ENCODE measurements at places on chromosomes 4 and X.

- no peak for DNase-seq
Observed at GRCh38 chrX:110284159-110284558, 33.7 kb downstream of the AMMECR1 start.

GRCh38 chrX:134624046-134624430, 34.2 kb downstream of the PLAC1 start:
- DNase-seq: no peak

DNA sequence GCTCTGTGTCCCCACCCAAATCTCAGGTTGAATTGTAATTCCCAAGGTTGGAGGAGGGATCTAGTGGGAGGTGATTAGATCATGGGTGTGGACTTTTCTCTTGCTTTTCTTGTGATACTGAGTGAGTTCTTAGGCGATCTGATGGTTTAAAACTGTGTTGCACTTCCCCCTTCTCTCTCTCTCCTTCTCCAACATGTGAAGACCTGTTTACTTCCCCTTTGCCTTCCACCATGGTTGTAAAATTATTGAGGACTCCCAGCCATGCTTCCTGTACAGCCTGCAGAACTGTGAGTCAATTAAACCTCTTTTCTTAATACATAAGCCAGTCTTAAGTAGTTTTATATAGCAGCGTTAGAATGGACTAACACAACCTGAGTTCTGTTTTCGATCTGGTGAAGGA, 738.2 kb downstream of the ARAP2 start:
- DNase-seq: no peak

DNA sequence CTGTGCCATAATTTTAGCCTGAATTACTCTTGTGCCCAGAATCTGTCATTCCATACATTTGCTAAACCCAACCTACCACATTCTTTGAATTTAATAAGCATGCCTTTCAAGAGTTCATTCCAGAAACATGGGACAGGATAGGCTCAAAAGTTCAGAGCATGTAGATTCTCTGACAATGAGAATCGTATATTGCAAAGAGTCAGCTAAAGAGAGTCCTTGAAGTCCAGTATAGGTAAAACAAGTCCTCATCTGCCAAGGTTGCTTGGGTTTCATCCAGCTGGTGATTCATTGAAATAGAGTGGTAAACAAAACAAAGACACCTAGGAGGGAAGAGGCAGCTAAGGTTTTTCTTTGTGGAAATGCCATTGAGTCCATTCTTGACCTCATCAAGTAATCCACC, 249.3 kb upstream of the DIPK2B start:
- no peak for DNase-seq

DNA sequence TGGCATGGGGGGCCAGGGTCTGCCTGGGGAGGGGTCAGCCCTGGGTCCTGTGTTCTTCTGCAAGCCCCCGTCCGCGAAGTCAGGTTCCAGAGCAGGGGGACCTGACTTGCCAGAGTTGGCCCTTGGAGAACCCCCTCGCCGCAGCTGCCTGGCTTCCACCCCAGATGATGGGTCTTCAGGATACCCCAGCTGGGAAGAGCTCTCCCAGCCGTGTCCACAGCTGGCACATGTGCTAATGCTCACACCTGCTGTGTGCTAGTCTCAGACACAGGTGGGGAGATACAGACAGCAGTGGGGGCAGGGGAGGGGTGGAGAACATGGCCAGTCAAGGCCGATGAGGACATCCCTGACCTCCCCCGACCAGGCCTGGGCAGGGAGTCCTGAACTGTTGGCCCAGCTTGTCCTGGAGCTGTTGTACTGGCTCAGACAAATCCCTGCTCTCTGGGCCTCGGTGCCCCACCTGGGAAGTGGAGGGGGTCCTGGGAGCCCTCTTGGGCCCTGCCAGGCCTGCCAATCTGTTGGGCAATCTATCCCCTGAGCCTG, 3.5 kb downstream of the ADRA2C start:
- DNase-seq: no peak

GRCh38 chrX:50204364-50204899, at the start of gene CCNB3:
Gene CCNB3, plus strand, starts transcription at chrX:50204765. Its CDS starts 80,399 bp downstream, at chrX:50285164.
- DNase-seq: peak; percentile 60

DNA sequence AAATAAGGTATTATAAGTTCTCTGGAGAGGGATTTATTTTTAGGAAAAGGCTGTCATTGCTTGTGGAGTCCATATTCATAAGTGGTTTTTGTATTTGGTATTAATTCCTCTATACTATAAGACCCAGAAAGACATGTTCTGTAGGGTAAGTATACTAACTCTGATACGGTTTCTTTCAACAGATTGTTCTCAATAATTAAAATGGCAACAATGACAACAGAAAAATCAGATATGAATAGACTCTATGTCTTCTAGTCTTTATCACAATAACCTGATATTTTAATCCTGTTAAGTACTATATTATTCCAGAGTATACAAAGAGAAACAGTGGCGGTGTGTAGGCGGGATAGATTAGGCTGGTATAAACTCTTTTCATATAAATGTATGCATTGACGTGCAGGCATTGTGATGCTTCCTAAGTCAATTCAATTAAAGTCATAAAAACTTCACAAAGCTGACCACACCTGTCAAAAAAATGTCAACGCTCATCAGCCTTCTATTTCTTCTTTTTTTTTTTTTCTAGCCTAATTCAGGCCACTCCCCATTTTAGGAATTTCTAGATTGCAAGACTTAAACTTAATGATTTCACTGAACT, 150.4 kb downstream of the TRIML1 start:
- no peak for DNase-seq

- DNase-seq: no peak
Observed at GRCh38 chrX:666762-667720, 36.5 kb downstream of the SHOX start.

DNA sequence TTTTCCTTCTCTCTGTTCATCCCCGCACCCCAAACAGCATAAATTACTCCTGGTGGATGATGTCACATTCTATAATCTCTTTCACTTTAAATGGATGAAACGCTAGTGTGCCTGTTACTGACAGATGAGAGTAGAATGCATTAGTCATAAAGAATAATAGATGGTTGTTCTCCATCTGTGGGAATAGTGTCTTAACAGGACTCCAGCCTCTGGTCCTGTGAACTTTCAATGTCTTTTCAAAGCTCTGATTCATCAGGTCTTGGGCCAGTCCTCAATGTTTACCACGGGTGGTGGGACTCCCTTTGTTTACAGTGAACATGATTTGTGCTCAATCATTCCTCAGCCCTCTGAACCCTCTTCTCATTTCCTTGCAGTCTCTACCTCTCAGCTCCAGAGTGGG, 182.6 kb downstream of the GABRB1 start:
- no peak for DNase-seq

- DNase-seq: no peak
Observed at GRCh38 chr4:66927937-66928336, 617.4 kb downstream of the CENPC start.

DNA sequence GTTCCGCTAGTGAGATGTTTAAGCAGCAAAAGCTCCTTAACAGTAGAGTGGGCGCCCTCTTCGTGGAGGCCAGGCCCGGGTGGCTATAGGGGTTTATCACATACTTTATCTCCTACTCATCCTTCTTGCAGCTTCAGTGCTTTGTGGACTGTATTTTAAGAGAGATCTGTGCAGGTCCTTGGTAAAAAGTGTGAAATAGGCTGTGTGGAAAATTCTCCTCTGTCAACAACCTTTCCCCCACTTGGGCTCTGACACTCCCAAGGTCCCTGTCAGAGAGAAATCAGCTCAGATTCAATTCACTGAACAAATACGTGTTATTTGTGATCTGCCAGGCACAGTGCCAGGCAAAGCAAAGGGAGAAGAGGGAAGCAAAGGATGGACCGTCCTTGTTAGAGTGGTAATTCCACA, 214.3 kb upstream of the PPARGC1A start:
- DNase-seq: no peak

GRCh38 chr4:48668254-48669017, 111.6 kb downstream of the FRYL start:
- no peak for DNase-seq

- no peak for DNase-seq
Observed at GRCh38 chrX:55451141-55451540, 786 bp upstream of the MAGEH1 start.

DNA sequence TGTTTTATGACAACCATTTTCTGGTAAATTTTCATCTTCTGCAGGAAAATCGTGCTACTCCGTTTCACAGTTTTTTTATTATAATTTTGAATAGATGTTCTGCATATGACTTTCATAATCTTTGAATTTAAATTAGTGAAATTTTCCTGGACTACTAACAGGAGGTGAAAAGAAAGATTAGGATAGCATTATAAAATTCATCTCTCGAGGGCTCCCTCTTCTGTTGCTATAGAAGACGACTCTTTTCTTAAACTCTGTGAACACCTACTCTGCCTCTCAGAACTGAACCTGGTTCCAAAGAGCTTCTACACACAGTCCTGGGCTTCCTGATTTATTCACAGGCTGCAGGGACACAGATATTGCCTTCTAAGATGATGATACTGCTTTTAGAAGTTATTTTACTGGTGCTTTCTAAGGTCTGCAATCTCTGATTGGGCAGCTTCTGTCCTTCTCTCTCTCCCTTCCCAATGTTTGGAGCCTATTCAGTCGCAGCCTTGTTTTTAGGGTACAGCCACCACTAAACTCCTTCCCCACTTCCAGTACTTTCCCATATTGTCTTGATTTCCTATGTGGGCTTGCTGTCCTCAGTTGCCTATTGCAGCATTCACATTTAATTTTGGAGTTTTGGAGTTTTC, 10.1 kb upstream of the SAP30 start:
- no peak for DNase-seq

DNA sequence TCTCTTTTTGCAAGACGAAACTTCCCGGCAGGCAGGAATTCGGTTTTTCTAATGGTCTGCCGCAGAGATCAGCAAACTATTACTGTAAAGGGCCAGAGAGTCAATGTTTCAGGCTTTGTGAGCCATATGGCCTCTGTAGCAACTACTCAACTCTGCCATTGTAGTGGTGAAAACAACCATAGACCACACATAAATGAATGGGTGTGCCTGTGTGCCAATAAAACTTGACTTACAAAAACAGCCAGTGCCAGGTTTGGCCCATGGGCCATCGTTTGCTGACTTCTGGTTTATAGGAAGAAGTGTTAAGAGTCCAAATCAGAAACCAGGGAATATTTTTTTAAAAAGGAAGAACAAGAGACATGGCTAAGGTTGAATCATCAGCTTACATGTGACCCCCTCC, 163.0 kb downstream of the SH3KBP1 start:
- DNase-seq: no peak

- DNase-seq: no peak
Observed at GRCh38 chr4:139247700-139248238, 32.3 kb downstream of the MGARP start.

- no peak for DNase-seq
Observed at GRCh38 chr4:24322511-24322910, 261.8 kb downstream of the DHX15 start.

All from stimulated activated CD4-positive, alpha-beta T cell treated with anti-CD3 and anti-CD28 coated beads, Interleukin-15, amount 100 ng/mL, for 48 hours (primary cell).